T-helper 2 cell (primary cell): ENCODE measurements at places on chromosomes 2 and 18.

DNA sequence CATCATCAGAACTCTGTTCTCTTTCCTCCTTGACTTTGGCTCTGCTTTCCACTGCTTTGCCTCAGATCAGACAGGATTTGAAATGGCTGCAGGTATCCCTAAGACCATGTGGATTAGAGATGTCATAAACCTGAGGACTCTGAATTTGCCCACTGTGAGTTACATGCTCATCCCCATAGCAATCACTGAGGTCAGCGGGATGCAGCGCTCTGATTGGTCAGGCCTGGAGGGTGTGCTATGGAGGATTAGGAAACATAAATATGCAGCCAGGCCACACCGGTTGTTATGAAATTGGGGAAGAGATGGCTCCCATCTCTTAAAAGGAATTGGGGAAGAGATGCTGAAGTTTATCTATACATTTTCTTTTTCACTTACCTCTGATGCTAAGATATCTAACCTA, 73.7 kb upstream of the DNAJC10 start:
- DNase-seq, result no peak

- no peak for DNase-seq
Measured at GRCh38 chr2:40400336-40400953, 51.4 kb downstream of the SLC8A1 start.

- no peak for DNase-seq
Measured at GRCh38 chr2:61353909-61354308, 117.0 kb downstream of the USP34 start.

DNA sequence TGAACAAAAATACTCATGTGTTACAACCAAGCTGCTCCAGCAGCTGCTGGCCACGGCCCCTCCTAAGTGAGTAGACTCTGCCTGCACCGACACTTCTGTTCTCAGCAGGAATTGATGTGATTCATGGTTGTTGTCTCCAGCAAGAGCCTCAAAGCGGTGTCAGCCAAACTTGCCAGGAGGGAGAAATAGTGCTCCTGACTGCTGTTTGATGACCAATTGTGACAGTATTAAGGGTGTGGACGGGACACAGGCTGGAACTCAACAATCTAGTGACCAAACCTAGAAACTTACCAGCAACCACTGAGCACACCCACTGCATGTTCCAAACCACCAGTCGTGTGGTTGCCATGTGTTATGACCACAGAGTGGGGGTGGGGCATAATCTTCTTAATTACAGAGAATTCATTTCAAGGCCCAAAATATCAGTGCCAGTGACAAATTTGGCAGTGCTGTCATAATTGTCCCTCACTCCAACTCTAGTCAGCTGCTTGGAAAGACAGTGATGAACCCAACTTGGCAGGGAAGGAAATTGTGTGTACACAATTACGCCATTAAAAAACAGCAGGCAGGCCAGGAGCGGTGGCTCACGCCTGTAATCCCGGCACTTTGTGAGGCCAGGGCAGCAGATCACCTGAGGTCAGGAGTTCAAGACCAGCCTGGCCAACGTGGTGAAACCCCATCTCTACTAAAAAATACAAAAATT, 30.4 kb downstream of the FBLN7 start:
- DNase-seq, result peak; percentile 31

DNA sequence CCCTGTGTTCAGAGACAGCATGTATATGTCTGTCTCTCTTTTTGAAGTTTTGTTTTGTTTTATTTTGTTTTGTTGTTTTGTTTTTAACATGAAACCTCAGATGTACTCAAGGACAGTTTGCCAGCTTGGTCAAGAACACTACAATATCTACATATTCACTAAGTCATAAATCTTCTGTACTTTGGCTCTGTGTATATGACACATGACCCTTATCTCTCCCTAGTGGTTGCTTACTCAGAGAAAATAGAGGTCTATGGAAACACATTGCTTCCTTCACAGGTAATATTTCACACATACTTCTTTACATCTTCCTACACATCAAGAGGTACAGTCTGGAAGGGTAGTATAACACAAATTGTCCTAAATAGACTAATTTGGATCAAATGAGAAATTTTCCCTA, 312.6 kb upstream of the VRK2 start:
- DNase-seq, result no peak

DNA sequence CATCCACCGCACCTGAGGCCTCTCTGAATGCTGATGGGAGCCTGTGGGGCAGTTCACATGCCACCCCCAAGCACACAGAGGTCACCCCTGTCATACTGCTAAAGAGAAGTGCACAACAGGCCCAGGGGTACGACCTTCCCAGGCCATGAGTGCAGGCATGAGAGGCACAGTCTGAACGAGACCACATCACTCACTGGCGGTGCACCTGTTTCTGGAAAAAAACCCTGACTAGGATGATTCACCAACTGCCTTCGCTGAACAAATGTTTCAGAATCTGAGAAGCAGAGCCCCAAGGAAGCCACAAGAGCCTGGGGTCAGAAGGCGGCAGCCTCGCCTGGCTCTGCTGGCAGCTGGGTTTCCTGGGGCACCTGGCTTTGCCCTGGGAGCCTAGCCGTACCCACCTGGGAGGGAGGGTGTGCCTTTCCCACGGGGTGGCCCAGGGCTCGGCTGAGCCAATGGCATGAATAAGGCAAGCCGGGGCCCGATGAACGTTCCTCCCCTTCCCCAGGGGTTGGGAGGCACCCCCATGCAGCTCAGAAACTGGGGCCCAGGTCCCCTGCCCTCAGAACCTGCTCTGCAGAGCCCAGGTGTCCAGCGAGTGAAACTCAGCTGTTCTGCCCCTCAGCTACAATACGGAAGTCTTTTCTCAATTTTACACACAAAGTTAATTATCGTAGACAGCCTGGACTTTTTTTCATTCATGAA, 73.8 kb downstream of the HDAC4 start:
- DNase-seq, result no peak

GRCh38 chr2:199339891-199340605, 117.7 kb downstream of the SATB2 start:
- DNase-seq, result no peak

GRCh38 chr2:225207043-225207442, 164.8 kb upstream of the DOCK10 start:
- no peak for DNase-seq

DNA sequence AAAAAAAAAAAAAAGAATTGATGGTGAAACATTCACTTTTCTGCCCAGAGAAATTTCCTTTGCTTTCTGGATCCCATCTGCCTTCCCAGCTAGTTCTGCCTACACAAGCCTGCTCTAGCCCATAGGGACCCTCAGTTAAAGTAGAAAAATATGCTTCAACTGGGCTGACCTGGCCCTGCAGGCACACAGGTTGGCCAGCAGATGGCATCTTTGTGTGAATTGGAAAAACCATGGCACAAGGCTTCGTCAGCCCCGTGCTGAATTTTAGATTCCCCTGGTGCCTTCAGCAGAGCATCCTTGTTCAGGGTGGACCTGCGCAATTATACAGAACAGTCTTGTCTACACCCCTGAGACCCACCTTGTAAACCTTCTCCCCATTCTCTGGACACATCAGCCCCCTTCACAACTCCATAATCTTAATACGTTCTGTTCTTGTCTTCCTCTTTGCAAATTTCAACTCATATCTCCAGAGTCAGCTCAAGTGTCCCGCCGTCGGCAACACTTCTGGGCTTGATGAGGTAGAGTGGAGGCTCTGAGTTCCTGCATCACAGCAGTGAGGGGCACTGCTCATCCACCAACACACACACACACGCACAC, 114.5 kb downstream of the INSIG2 start:
- DNase-seq, result peak; percentile 31

- no peak for DNase-seq
Measured at GRCh38 chr2:71933467-71934319, 214.0 kb downstream of the CYP26B1 start.

DNA sequence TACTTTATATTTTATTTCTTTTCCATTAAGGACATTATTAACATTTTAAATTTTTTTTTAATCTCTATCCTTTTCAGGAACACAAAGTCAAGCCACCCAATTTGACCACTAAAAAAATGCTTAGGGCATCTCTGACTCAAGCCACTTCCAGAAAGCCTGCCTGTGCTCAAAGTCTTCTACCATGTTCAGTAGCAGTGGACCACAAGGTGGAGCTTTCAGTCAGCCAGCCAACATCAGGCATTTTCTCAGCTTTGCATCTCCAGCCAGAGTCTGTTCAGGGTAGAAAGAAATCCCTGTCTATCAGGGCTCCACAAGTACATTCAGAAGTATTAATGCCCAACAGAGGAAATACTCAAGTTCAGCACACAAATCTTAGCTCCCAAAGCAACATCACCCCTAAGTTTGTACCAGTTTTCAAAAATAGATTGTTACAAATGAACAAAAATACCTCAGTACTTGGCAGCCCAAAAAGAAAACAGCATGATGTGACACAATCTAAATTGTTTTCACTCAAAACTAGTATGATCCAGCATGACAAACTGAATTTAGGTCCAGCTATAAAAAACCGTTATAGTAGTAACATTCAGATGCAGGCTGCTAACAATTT, 37.6 kb downstream of the C18orf63 start:
- peak; percentile 24 for DNase-seq

- no peak for DNase-seq
Measured at GRCh38 chr18:54973046-54973445, 13.8 kb upstream of the CCDC68 start.

- no peak for DNase-seq
Measured at GRCh38 chr2:105771836-105772235, 27.1 kb downstream of the NCK2 start.

DNA sequence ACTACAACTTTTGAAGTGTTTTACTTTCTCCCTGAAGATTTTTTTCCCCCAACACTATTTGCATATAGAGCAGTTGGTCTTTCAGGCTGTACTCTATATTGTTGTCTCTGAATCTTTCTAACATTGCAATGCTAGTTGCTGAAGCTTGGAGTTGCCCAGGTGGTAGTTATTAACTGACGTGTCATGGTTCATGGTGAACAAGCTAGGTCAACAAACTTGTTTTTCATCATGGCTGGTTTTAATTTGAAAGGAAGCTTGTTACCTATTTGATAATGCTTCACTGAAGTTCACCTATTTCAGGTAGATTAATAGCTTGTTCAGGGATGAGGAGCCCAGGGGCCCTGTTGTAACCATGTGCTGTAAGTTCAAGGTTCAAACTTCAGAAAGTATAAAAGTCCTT, 158.8 kb upstream of the ZEB2 start:
- no peak for DNase-seq

DNA sequence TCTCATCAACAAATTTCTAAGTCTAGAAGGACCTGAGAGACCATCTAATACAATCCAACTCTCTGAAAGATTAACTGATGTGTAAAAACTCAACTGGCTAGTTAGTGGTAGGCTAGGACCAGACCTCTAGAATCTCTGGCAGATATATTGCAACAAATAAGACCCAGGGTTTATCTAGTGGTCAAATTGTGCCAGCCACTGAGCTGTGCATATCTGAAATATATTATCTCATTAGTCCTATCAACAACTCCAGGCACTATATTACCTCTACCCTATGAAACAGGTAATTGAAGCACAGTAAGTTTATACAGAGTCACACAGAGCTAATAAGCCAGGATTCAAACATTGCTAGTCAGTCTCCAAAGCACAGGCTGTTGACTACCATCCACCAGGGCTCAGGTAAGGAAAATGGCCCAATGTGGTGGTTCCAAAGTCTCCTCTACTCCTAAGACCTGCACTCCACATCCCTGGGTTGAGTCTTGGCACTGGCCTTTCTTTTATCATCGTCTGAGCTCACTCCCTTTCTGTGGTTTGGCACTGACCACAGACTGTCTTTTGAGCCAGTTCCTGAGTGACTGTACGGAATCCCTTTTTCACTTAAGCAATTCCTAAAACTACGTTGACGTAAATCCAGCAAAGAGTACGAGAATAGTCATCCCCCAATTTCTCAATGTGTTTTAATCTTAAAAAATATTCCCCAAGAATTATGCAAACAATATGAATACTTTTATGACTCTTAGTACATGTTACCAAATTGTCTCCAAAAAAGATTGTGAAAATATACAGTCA, 11.9 kb upstream of the PID1 start:
- no peak for DNase-seq

DNA sequence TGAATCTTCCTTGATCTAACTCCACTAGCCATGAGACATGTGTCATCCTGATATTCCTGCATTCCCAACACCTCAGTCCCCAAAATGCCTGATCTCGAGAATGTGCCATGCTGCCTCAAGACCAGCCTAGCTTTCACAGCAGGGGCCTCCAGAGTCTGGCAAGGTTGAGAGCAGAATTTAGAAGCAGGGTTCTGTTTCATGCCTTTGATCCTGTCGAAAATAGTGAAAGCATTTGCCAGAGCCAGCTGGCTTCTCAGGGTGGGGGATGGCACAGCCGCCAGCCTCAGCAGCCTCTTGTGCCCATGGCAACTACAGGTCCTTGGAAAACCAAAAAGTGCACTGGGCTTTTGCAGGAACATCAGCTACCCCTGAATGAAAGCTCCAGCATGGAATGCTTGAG, 143.5 kb downstream of the RTN4 start:
- no peak for DNase-seq

- DNase-seq, result no peak
Measured at GRCh38 chr18:48319801-48320638, 89.2 kb downstream of the ZBTB7C start.

- DNase-seq, result no peak
Measured at GRCh38 chr2:216589791-216590190, 43.4 kb upstream of the IGFBP2 start.

DNA sequence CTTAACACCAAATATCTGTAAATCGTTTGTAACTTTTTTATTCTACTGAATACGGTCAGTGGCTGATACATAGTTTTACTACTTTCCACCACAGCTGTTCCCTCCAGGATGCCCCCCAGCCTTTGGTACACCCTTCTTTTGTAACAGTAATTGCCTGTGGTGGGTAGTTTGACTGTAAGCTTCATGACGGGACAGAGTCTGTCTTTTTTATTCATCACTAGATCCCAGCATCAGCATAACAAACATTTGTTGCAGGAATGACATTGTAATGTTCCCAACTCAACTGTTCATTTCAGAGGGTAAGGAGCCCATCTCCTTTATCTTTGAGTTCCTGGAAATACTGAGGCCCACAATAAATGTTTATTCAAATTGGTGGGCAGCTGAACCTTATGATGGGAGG, 67.5 kb downstream of the MBOAT2 start:
- no peak for DNase-seq

GRCh38 chr2:111100765-111101162, 19.9 kb upstream of the BCL2L11 start:
- DNase-seq, result no peak

DNA sequence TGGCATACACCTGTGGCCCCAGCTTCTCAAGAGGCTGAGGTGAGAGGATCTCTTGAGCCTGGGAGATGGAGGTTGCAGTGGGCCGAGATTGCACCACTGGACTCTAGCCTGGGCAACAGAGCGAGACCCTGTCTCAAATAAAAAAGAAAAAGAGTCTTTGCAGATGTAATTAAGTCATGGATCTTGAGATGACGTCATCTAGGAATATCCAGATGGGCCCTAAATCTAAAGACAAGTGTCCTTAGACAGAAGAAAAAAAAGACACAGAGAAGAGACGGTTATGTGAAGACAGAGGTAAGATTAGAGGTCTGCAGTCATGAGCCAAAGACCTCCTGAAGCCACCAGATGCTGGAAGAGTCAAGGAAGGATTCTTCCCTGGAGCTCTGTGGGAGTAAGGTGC, 74.3 kb downstream of the RHOB start:
- no peak for DNase-seq
